Activated CD4-positive, CD25-positive, alpha-beta regulatory T cell (primary cell): ENCODE measurements at places on chromosomes 7 and 10.
A peak's percentile ranks its signal among the peaks of the same experiment; 100 is the strongest.

- no peak for DNase-seq
These were observed 121.3 kb upstream of the HABP2 start for GRCh38 chr10:113431398-113432160.

DNA sequence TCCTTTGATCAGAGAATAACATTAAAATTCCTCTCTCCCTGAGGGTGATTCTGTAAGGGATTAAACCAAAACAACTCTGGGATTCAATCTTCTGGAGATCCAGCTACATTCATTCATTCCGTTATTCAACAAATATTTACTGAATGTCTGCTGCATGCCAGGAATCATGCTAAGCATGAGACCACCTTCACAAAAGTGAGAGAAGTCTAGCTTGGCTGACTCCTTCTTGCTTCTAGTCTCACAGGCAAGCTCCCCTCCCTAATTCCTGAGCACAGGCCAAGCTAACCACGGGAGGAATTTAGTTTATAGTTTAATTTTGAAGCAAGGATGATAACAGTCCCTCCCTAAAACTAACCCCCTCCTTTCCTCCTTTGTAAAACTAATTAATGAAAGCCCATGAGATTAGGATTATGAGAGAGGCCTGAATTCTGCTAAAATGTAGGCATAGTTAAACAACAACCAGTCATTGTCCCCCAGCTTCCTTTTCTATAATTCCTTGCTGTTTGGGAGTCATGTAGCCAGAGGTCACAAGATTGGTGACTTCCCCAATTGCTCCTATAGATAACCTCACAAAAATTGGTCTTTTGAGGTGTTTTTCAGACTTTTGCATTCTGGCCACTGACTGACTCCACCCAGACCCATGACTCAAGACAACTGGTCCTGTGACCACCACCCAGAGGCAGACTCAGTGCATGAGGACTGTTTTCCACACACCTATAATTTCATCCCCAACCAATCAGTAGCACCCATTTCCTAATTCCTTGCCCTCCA, 113.5 kb downstream of the ITGB8 start:
- no peak for DNase-seq

GRCh38 chr10:69004821-69005220, 16.2 kb downstream of the KIFBP start:
- no peak for DNase-seq

GRCh38 chr7:89798599-89798996, 355.7 kb upstream of the STEAP1 start:
- DNase-seq: no peak

DNA sequence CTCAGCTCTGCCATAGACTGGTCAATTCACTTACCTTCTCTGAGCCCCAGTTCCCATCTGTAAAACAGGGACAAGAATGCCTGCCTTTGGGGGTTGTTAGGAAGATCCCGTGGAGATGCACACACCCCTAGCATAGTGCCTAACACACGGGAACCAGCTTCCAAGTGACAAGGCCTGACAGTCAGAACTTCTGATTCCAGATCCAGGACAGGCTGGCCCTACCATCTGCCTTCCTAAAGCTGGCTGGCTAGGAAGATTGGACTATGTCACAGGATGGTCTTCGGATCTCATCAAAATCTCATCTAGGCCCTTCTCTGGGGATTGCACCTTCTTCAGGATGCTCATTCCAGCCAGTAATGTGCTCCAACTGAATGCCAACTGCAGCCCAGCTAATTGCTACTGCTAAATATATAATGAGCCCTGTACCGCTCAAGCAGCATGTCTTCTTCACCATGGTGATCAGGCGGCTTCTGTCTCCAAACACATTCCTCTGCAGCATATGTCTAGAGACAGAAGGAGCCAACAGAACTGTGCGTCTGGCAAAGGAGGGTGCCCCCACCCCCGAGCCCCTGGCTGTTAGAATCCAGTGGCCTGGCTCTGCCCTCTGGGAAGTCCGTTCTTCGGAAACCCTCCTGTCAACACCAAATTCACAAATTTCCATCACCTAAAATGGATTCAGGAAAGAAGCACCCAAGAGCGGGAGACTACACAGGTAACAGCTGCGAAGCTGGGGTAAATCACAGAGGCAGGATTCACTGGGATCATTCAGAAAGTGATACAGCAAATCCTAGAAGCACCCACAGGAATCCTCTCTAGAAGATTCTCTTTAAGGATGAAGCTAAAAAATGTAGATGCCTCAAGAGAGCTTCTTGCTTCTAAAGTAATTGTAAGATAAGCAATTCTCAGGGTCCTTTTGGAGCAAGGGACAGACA, 142.1 kb upstream of the EEPD1 start:
- no peak for DNase-seq

DNA sequence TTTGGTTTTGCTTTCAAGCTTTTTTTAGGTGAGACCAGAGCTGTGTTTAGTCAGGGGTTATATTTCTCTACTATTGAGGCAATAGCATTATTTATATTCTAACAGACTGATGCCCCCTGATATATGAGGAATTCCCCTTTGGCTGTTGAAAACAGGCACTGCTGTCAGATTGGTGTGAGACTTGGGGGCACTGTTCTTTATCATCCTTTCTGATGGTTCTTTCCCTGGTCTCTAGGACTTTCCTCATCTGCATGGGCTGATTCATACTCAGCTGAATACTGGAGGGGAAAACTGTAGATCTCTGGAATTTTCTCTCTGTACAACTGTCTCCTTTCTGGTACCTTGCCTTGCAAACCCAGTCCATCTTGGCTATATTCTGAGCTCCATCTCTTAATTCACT, 10.0 kb upstream of the ICA1 start:
- DNase-seq: no peak

DNA sequence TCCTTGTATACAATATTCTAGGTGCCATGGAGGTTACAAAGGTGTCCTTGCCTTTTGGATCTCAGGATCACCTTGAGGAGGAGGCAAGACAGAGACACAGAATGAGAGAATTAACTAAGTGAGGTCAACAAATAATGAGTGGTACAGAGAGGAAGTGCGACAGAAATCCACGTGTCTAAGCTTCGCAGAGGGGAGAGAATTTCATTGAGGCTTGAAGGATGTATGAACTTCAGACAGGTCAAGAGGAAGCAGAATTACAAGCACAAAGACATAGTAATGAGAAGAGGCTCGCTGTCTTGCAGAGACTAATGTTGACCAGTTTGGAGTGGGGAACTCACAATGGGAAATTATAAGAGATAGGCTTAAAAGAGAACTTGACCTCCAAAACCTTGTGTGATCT, 308.7 kb downstream of the FRMD4A start:
- DNase-seq: no peak

DNA sequence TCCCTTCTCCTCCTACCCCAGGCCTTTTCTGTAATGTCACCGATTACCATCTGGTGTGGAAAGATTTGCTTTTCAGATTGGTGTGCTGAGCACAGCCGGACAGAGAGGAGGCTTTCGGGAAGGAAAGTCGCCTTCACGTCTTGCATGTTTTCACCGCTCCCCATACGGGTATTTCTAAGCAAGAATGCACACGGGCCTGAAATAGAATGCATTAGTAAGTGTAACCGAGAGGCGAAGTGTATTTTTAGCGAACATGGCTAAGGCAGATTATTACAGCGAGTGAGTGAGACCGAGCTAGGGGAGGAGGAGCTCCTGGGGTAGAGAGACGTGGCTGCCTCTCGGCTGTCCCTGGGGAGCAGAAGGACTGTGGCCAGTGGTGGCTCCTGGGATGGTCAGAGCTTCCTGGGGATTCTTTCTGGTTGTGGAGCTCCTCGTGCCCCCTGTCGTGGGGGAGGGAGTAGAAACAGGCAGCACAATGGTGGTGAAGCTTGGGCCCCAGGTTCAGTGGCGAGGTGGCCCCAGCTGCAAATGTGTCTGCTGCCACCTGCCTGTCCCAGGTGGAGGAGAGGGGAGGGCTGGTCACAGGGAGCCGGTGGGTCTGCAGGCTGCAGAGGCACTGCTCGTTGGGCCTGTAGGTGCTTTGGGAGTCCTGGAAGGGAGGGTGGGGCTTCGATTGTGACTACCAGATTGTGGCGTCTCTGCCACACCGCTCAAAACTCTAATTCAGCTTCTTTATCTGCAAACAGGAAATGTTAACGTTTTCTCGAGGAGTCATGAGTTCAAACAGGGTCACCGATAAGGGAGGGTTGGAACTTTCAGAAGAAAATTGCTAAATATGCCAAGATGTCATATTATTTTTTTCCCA, 135.8 kb downstream of the CAMK1D start:
- DNase-seq: no peak

GRCh38 chr10:5283305-5284158, 81.2 kb upstream of the UCN3 start:
- peak; percentile 32 for DNase-seq

DNA sequence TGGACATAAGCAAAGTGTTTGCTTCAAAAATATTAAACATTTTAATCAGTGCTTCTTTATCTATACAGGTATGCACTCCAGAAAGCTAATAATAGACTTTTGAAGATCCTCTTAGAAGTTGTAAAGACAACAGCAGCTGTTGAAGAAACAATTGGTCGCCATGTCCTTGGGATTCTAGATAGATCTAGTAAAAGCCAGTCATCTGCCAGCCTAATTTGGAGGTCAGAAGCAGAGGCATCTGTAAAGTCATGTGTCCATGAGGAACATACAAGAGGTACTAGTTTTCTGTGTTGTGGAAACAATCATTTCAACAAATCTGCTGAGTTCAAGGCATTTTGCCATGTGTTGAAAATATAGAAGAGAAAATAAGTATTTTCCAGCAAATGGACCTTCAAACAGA, 89.3 kb downstream of the CYP51A1 start:
- DNase-seq: no peak

GRCh38 chr7:115694424-115694823, 336.1 kb downstream of the TFEC start:
- no peak for DNase-seq

GRCh38 chr7:117231047-117231359, 91.9 kb downstream of the WNT2 start:
- DNase-seq: no peak

- DNase-seq: peak; percentile 3
These were observed 719 bp downstream of the DPY19L1 start for GRCh38 chr7:35036361-35037171.

GRCh38 chr7:128403676-128404075, 6.1 kb downstream of the IMPDH1 start:
- no peak for DNase-seq

DNA sequence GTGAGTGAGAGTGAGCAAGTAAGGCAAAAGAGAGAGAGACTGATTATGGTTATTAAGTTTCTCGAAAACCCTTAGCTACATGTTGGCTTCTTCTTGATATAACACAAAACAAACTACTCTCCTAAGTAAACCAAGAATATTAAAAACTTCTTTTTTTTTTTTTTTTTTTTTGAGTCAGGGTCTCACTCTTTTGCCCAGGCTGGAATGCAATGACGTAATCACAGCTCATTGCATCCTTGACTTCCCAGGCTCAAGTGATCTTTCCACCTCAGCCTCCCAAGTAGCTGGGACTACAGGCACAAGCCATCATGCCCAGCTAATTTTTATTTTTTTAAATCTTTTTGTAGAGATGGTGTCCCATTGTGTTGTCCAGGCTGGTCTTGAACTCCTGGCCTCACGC, 102.2 kb upstream of the IL6 start:
- DNase-seq: no peak

DNA sequence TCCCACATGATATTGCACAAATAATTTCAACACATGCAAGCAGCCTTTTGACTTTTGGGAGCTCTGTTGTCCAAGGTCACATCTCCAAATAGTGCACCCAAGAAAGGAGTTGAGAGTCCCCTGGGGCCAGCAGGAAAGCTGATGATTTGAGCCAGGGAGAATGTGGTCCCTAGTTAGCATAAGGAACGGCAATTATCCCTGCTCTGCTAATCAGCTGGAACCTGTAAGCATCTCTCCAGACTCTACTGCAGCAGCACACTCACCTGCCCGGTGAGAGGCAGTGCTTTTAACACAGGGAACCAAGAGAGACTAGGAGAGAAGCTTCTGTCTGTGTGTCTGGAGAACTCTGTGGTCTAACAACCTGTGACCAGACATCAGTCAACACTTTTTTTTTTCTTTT, 17.0 kb downstream of the TRPV5 start:
- DNase-seq: no peak

GRCh38 chr7:37056234-37056912, 332.1 kb upstream of the AOAH start:
- DNase-seq: no peak

DNA sequence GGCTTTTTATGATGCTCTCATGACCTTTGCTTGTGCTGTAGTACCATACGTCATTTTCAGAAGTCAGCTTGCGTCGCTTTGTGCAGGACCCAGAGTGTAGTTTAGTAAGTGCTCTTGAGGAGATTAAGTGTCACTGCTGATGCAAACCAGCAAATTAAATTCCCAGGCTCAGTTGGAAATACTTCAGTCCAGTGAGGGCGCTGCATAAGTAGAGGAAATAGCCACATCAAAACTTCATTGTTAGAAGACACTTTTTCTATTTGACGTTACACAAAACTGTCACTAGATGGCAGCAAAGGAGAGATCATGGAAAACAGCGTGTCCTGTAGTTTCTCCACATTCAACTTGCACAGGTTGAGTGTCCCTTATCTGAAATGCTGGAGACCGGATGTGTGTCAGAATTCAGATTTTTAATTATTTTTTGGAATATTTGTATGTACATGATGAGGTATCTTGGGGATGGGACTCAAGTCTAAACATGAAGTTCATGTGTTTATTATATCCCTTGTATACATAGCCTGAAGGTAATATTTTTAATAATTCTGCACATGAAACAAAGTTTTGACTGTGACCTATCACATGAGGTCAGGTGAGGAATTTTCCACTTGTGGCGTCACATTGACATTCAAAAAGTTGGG, 7.9 kb downstream of the ZNF22 start:
- no peak for DNase-seq

DNA sequence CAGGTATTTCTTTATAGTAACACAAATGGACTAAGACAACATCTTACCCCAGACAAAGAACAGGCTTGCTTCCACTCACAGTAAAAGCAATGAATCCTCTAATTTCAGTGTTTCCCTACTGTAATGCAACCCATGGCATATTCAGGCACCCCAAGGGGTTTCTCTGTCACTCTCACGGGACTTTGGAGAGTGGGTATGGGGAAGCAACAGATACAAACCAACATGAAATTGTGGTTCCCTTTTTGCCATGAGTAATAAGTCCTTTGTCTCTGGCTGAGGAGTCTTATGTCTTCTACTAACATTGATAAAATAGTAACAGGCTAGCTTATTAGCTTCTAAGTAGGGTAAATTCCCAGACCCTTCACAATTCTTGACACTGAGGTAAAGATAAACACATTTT, 51.4 kb upstream of the AOAH start:
- DNase-seq: no peak

DNA sequence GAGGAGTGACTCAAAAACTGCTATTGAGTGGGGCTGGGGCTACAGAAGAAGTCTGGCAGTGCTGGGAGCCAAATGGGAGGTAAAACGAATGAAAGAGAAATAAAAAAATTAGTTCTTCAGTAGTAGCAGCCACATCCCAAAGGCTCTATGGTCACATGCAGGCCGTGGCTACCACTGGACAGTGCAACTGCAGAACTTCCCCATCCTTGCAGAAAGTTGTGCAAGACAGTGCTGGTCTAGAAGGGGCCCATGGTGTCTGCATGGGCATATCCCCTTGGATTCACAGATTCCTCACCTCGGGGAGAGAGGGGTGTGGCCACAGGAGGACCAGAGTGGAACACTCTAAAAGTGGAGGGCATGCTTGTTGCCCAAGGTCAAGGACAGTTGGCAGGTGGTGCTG, 47.6 kb downstream of the RPS24 start:
- DNase-seq: no peak
